ENCODE measurements at places on chromosomes 1 and 21.

- DNase-seq = no peak
Observed at GRCh38 chr1:33050221-33051076, 13.8 kb upstream of the AK2 start.

DNA sequence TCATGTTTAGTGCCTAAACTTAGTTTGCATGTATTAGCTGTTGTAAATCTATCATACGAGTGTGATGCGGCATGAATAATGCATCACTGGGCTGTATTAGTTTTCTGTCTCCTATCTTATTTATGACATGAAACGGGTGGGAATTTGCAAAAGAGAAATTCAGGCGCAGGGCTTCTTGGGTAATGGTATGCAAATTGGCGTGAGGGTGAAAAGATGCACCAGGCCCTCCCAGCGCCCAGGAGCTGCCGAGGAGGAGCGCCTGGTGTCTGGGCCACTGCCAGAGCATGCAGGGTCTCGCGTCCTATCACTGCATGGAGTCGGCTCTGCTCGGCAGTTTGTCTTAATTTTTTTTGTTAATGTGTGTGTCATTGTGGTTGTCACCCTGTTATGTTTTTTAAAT lies 82.9 kb upstream of the ACTL8 start:
- no peak for DNase-seq

GRCh38 chr1:156528875-156529425 lies 28.4 kb upstream of the MEF2D start:
- no peak for DNase-seq

GRCh38 chr1:98405581-98406074 lies 255.9 kb upstream of the SNX7 start:
- DNase-seq = no peak

- DNase-seq = no peak
Observed at GRCh38 chr1:246748867-246749266, 24.7 kb downstream of the SCCPDH start.

DNA sequence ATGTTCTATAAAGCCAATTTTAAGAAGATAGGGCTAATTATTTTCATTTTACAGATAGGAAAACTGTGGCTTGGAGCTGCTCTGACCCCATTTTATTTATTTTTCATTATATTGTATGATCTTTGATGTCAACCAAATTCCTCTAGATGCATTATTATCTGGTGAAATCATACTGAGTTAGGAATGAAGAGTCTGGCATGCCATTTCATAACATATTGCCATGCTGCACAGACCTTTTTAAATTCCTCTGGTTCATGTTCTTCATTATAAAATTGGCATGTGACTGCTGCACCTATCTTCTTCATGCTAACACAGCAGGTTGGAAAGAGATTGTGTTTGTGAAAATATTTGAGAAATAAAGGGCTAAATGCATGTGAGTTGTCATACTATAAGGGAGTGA lies 12.7 kb downstream of the PRRX1 start:
- DNase-seq = no peak

All from HEK293T (cell line).